Left lung (tissue), 14 donors: ENCODE measurements at places on chromosomes 11 and 22. TPM values are rescaled to one million over a fixed set of nuclear protein-coding genes. Genes with fewer than 3 reads are reported as not detected.

DMC1 gene
- 5.8 TPM for polyA plus RNA-seq

ACRV1 gene
- 1.4 TPM for polyA plus RNA-seq

SHANK3 gene
- polyA plus RNA-seq = 37.5 TPM

SLC17A6 gene
- polyA plus RNA-seq = not detected

MRGPRF gene
- polyA plus RNA-seq = 7.0 TPM

CLNS1A gene
- polyA plus RNA-seq = 191 TPM

CAVIN3 gene
- 20.0 TPM for polyA plus RNA-seq

MMP8 gene
- 0.11 TPM for polyA plus RNA-seq

MYBPC3 gene
- 0.25 TPM for polyA plus RNA-seq

LIN7C gene
- 23.4 TPM for polyA plus RNA-seq

PDGFB gene
- 26.9 TPM for polyA plus RNA-seq

PTPN5 gene
- polyA plus RNA-seq = 0.83 TPM

ENTHD1 gene
- polyA plus RNA-seq = not detected

AIFM3 gene
- polyA plus RNA-seq = 0.49 TPM
